Endodermal cell (in vitro differentiated cells): ENCODE measurements at places on chromosomes 7 and 10. TPM values are rescaled to one million over a fixed set of nuclear protein-coding genes. Genes with fewer than 3 reads are reported as not detected.

The CLDN4 gene
- total RNA-seq: 5.6 and 7.3 TPM in 2 replicates

The ST8SIA6 gene
- total RNA-seq: 1.1 and 1.6 TPM in 2 replicates

The CDK14 gene
- total RNA-seq: 11.3 to 16.7 TPM (median 13.4 TPM) in 3 replicates

The RNLS gene
- 7.3 to 10.1 TPM (median 8.3 TPM) in 3 replicates for total RNA-seq

The COL13A1 gene
- 15.3 and 20.7 TPM in 2 replicates for total RNA-seq

The H2BK1 gene
- not detected in 2 replicates for total RNA-seq

The UCMA gene
- not detected in 2 replicates for total RNA-seq

The GJC3 gene
- total RNA-seq: 1.4 and 1.5 TPM in 2 replicates

The PTER gene
- 3.4 to 8.9 TPM (median 8.3 TPM) in 3 replicates for total RNA-seq

The TMEM176B gene
- 0.31 and 0.38 TPM in 2 replicates for total RNA-seq

The PDLIM1 gene
- 158 and 163 TPM in 2 replicates for total RNA-seq

The BHLHA15 gene
- 0.86 to 1.5 TPM (median 0.92 TPM) in 3 replicates for total RNA-seq
